SJSA1 (cell line): ENCODE measurements at places on chromosomes 6 and 20. TPM values are rescaled to one million over a fixed set of nuclear protein-coding genes. Genes with fewer than 3 reads are reported as not detected.

OTOR gene
- total RNA-seq = not detected in 2 replicates

CPXM1 gene
- 1.2 TPM in 1 of 2 replicates, not detected in the other for total RNA-seq

SLC44A4 gene
- total RNA-seq = not detected in 2 replicates

XKR7 gene
- total RNA-seq = not detected in 2 replicates

KIF13A gene
- 31.5 and 52.7 TPM in 2 replicates for total RNA-seq

PKHD1 gene
- under 0.01 TPM in 1 of 2 replicates, not detected in the other for total RNA-seq

RAD21L1 gene
- 0.19 and 0.29 TPM in 2 replicates for total RNA-seq

TSPO2 gene
- not detected in 2 replicates for total RNA-seq

PRDM1 gene
- 0.84 and 1.3 TPM in 2 replicates for total RNA-seq

EFCAB8 gene
- total RNA-seq = 0.06 and 0.08 TPM in 2 replicates

C6orf132 gene
- not detected in 2 replicates for total RNA-seq
